ENCODE measurements at places on chromosomes 3 and 15. TPM values are rescaled to one million over a fixed set of nuclear protein-coding genes. Genes with fewer than 3 reads are reported as not detected.

Gene GABRG3
- polyA plus RNA-seq, result not detected

Gene HYAL2
- polyA plus RNA-seq, result 7.3 TPM

Gene TTBK2
- 9.9 TPM for polyA plus RNA-seq

Gene RBPMS2
- polyA plus RNA-seq, result 0.14 TPM

Gene SEMA5B
- polyA plus RNA-seq, result not detected
